ENCODE measurements at places on chromosomes 2 and 18.

DNA sequence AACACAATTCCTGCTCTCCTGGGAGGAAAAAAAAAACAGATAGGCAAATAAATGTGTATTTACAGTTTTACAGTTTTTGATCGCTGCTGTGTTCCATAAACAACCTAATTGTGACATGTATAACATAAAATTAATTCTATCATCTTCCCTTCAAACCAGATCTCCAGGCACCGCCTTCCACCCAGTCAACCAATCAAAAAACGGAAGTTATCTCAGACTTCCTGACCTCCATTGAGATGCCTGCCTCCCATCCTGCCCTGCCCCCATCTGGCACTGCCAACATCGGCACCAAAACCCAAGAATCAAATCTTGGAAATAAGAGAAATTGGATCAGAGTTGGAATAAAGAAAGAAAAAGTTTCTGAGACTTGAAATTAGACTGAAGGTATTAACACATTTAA, 3.1 kb upstream of the RIOK3 start:
- DNase-seq, result no peak

GRCh38 chr2:198483051-198483450, 678.7 kb downstream of the PLCL1 start:
- no peak for DNase-seq

- DNase-seq, result no peak
These were observed 334.3 kb downstream of the CELF4 start for GRCh38 chr18:37231251-37231650.

GRCh38 chr2:161713706-161714105, 89.5 kb downstream of the SLC4A10 start:
- no peak for DNase-seq

DNA sequence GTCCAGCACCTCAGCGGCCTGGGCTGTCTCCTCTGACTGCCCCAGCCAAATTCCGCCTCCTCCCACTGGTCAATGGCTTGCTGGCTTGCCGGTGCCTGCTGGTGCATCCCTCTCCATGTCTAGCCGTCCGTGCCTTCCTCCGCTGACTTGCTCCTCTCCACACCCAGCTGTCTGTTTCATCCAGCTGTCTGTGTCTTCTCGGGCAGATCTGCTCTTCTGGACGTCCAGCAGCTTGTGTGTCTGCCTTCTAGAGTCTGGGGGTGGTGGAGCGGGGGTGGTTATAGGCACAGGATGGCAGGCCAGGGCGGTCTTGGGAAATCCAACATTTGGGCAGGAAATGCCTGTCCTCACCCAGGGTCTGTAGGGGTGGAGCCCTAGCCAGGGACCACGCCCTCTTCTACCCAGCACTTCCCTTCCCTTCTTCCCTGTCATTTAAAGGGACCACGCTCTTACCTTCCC, 369.2 kb downstream of the GALNT13 start:
- DNase-seq, result no peak

DNA sequence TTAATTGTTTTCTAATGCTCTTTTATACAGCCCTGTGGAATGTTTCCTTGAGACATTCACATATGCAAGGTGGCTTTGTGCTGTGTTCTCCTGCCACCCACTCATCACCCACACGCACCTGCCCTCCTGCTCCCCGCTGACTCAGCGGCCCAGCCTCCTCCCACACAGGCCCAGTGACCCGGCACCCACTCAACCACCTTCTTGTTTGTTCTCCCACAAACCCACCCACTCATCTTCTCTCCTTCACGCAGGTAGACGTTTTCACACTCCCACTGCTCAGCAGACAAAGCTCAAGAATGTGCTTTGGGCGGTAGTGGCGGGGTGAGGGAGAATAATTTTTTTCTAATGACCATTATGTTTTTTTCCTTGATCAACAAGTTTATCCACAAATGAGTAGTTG, 28.6 kb upstream of the NEMP2 start:
- DNase-seq, result no peak

- DNase-seq, result no peak
These were observed 102.1 kb downstream of the CRACDL start for GRCh38 chr2:98833917-98834263.

DNA sequence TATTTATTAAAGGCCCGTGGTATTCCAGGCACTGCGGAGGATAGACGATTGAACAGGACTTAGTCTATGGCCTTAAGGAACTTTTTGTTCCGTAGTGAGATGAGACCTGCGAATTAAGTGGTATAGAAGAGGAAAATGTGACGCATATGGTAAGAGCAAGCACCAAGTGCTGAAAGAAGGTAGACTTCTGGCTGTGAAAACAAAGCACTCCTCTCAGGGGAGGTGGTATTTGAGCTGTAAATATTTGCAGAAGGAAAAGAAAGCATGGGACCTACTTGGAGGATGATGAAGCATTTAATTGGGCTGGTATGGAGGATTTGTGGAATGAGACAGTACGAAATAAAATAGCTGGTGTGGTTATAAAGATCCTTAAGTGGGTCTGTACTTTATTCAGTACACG, 62.5 kb downstream of the GPR39 start:
- no peak for DNase-seq

DNA sequence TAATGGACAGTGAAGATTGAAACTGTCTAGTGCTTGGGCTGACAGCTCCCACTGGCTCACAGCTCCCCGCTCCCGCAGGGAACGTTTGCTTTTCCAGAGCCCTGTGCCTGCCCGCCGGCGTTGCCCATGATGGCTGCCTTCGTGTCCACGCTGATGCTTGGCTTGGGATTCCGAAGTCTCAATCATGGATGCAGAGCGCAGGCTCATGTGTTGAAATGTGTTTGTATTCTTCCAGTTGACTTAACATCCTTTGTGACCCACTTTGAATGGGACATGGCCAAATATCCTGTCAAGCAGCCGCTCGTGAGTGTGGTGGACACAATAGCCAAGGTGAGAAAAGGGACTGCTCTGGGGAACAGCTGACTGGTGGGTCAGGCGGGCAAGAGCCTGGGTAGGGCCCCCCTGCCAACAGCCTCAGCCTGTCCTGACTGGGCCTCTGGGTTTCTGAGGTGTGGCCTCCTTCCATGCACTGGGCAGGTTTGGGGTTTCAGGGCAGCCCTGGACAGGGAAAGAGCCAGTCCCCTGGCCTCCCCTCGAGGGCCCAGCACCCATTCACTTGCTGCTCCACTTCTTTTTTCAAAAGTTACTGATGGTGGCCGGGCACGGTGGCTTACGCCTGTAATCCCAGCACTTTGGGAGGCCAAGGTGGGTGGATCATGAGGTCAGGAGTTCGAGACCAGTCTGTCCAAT, 42.8 kb downstream of the ATP6V1C2 start:
- no peak for DNase-seq

DNA sequence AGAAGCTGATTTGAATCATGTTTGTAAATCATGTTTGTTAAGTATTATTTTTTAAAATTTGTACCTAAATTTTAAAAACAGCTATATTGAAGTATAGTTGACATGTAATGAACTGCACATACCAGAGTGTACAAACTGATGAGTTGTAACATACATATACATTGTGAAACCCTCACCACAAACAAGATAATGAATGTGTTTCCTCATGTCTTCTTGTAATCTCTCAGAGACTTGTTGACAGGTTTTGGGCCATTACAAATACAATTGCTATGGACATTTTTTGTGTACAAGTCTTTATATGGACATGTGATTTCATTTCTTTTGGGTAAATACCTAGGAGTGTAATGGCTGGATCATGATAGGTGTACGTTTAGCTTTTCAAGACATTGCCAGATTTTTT, 21.5 kb downstream of the WDR43 start:
- DNase-seq, result no peak

- DNase-seq, result no peak
These were observed 12.2 kb downstream of the CNDP2 start for GRCh38 chr18:74508366-74508765.

- DNase-seq, result no peak
These were observed 87.4 kb downstream of the MYO5B start for GRCh38 chr18:50107468-50107977.

- DNase-seq, result no peak
These were observed 13.1 kb downstream of the NT5DC4 start for GRCh38 chr2:112733871-112734270.

- DNase-seq, result no peak
These were observed 271.8 kb downstream of the SUCLG1 start for GRCh38 chr2:84187258-84187657.

GRCh38 chr2:85095094-85095493, 38.1 kb upstream of the TCF7L1 start:
- no peak for DNase-seq

DNA sequence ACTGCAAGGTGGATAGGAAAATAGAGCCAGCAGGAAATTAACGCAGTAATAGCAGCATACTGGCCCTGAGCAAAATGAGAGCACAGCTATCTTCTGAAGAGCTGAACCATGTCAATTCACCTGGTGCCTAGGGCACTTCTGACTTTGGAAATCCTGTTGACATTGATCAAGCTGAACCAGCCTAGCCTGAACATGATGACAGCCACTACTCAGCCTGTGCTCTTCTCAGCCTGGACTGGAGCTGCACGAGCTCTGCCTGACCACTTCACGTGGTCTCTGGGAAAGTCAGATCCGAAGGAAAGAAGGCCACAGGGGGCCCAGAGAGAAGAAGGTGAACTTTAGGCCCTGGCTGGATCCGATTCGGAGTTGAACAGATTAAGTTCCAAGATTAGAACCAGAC, 421.9 kb downstream of the LPIN1 start:
- DNase-seq, result no peak

DNA sequence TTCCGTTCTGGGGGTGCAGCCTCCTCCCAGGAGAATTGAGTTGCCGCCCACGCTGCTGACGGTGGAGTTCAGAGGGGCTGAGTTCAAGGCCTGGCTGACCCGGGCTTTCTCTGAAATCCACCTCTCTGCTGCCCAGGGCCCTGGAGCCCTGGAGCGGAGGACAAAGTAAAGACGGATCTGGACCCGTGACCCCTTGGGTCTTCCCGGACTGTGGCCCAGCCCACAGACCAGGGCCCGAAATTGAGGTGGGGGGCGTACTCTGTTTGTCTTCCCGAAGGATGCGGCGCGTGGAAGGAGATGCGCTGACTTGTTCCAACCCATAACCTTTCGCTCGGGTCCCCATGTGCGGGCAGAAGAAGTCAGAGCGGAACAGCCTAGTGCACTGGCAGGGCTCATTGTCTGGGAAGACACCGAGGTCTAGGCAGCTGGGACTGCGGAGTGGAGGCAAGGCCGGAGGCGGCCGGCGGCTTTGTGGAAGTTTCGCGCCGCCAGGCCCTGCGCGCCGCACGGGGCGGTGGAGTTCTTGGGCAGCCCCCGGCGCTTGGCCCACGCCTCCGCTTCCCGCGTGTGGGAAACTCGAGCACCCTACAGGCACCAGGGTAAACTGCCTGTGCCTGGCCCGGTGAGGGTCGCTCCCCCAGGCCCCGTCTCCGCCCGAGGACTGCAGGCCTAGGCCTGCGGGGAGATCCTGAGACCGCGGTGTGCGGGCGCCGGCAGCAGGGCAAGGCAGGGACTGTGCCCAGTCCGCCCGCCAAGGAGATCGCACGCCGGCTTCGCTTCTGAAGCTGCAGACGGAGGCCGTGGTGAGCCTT, 9.8 kb downstream of the POU3F3 start:
- no peak for DNase-seq

GRCh38 chr18:46290440-46291020, 186.3 kb downstream of the HAUS1 start:
- DNase-seq, result no peak

GRCh38 chr2:49111006-49111405, 43.3 kb downstream of the FSHR start:
- no peak for DNase-seq

DNA sequence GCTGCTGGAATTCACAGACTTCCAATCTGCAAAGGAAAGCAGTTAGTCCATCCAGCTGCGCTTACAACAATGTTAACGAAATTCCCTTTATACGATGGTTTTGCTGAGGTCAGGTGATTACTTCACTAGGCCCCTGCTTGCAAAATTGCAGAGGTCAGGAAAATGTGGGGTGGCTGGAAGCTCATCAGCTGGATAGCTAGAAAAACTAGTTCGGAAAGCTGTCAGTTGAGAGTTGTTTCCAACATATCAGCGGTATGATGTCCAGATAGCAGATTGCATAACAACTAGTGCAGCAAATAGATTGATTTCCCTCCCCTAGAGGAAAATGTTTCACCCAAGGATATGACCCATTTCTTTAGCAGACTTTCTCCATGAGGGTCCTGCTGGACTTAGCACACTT, 2021.1 kb upstream of the CELF4 start:
- no peak for DNase-seq

- no peak for DNase-seq
These were observed 172.1 kb downstream of the GFPT1 start for GRCh38 chr2:69214898-69215297.

GRCh38 chr2:6749962-6750361, 115.7 kb downstream of the CMPK2 start:
- no peak for DNase-seq

GRCh38 chr2:187614756-187615155, 60.5 kb upstream of the TFPI start:
- DNase-seq, result no peak

- DNase-seq, result peak; percentile 35
These were observed 174.5 kb upstream of the MGAT5 start for GRCh38 chr2:134079373-134079772.

DNA sequence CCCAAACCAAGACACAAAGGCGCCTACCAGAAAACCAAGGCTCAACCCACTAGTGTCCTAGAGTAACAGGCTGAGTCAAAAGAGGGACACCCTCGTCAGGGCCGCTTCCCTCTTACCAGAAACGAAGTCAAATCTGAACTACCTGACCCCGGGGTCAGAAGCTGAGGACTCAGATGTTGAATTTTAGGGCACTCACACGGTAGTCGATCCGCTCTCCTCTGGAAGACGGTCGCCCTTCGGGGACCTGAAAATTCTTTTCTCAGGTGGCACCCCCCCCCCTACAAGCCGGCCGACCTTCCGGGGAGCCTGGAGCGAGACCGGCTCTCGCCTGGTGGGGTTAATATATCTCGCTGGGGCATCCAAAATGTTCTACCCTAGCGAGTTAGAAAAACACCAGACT, 121.1 kb upstream of the KCNJ3 start:
- no peak for DNase-seq

- peak; percentile 94 for DNase-seq
These were observed at the start of gene ARMC9 for GRCh38 chr2:231198291-231199173. Gene ARMC9 (plus strand): TSS chr2:231198631. CDS start chr2:231206239, 7,608 bp downstream.

GRCh38 chr2:120586507-120587278, 149.0 kb upstream of the GLI2 start:
- no peak for DNase-seq

GRCh38 chr2:200814917-200815316, 3.2 kb downstream of the BZW1 start:
- no peak for DNase-seq

DNA sequence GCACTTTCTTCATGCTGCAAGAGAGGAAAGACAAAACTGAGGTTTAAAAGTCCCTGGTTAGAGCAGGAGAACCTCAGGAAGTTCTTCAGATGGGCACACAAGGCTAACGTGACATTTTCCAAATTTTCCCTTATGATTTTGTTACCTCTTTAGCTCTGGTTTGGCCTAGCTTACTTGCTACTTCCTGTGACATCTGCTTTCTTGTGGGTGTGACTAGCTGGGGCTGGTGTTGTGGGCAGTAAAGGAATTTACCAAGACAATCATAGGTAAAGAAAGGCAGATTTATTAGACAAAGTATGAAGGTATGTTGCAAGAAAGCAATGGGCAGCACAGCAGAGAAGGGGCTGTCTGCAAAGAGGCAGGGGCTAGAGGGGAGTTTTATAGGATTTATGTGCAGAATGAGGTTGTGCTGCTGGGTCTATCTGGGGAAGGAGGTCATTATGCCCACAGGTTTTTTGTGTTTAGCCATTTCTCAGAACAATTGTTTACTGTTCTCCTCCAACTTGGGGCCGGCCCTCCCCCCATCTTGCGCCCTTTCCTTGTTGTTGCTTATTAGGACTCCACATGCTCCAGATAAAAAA, 6.7 kb upstream of the TNP1 start:
- DNase-seq, result no peak
